ENCODE measurements at places on chromosomes 7 and 10. TPM values are rescaled to one million over a fixed set of nuclear protein-coding genes. Genes with fewer than 3 reads are reported as not detected.
A peak's percentile ranks its signal among the peaks of the same experiment; 100 is the strongest.

GSTO1 gene
- 127 TPM for total RNA-seq

GRM8 gene
- 2.2 TPM for total RNA-seq

FXYD4 gene
- not detected for total RNA-seq

ANKRD2 gene
- 0.36 TPM for total RNA-seq

GPR15LG gene
- not detected for total RNA-seq

CDC14C gene
- 0.17 TPM for total RNA-seq

ERLIN1 gene
- 26.4 TPM for total RNA-seq

IFIT5 gene
- 42.9 TPM for total RNA-seq

HABP2 gene
- not detected for total RNA-seq

DNA sequence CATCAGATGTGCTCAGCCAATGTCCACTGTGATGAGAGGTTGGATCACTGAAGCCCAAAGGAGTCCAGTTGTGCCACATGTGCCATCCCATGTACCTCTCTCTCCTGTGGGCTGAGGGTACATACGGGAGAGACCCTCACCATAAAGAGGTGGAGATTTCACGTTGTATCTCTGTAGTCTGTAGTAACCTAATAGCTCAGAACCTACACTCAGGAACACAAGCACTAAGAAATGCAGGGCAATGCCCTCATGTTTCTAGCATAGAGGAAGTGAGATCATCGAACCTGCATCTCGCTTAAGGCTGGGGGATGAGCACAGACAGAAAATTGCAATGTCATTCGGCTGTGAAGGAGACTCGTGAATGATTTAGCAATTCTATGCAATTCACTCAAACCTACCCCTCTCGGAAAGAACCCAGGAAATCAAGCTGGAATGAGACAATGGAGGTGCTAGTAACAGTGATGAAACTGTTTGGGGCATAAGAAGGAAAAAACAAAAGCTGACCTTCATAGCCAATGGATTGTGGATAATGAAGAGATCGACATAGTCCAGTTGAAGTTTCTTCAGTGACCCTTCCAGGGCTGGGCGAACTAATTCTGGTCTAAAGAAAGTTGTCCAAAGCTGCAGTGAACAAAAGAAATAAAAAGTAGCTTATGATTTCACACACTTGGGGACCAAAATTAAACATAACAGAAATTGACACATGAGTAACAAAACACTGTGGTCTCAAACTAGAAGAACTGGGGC is 80.3 kb upstream of the UCN3 start:
- peak; percentile 43 for DNase-seq

GRCh38 chr10:25849988-25850387 is 84.0 kb upstream of the MYO3A start:
- peak; percentile 24 for DNase-seq

DNA sequence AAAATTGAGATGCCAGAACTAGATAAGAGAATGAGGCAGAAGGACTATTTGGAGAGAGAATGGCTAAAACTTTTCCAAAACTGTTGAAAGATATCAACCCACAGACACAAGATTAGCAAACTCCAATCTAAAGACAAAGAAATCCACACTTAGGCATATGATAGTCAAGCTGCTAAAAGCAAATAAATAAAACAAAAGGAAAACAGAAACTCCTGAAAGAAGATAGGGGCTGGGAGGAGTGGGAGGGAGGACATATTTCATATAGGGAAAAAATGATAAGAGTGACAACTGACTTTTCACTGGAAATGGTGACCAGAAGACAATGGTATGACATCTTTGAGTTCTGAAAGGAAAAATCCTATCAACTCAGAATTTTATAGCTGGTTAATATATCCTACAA is 105.4 kb upstream of the ADO start:
- no peak for DNase-seq

- no peak for DNase-seq
Measured at GRCh38 chr7:28779954-28780353, 178.2 kb downstream of the TRIL start.

DNA sequence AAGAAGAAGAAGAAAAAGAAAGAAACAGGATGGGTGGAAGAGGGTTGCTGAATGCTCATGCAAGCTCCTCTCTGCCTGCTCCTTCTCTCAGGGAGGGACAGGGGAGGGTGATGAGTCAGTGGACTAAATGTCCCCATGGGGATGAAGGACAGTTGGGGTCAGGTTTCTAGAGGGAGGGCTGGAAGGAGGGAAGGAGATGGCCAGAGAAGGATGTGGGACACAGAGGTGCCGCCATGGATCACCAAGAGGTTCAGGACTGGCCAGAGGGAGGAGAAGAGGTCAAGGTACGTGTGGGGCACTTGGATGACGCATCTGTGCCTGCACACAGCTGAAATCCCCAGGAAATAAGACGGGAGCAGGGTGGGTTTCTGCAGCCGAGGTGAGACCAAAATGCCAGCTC is 88.9 kb upstream of the GTF2I start:
- DNase-seq: no peak

DNA sequence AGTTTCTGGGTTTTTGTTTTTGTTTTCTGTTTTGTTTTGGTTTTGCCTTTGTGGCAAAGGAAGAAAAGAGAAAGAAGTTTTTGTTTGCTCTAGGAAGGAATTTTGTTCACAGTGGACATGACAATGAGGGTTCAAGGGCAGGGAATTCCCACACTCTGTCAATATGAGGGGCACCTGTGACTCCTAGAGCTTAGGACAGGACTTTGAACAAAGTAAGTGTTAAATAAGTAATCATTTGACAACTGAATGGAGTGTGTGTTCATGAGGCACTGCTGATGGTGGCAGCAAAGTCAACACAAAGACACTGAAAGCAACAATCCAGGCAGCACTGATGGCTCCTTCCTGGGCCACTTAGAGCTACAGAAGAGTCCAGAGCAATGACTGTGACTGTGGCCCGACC is 1381.1 kb upstream of the LRRTM3 start:
- no peak for DNase-seq

- peak; percentile 65 for DNase-seq
Measured at GRCh38 chr10:24723788-24724380, at the start of gene ARHGAP21. Gene ARHGAP21, minus strand, starts transcription at chr10:24723887. Its CDS starts 1,988 bp downstream, at chr10:24721899.

- no peak for DNase-seq
Measured at GRCh38 chr10:16992611-16993119, 136.9 kb downstream of the CUBN start.

DNA sequence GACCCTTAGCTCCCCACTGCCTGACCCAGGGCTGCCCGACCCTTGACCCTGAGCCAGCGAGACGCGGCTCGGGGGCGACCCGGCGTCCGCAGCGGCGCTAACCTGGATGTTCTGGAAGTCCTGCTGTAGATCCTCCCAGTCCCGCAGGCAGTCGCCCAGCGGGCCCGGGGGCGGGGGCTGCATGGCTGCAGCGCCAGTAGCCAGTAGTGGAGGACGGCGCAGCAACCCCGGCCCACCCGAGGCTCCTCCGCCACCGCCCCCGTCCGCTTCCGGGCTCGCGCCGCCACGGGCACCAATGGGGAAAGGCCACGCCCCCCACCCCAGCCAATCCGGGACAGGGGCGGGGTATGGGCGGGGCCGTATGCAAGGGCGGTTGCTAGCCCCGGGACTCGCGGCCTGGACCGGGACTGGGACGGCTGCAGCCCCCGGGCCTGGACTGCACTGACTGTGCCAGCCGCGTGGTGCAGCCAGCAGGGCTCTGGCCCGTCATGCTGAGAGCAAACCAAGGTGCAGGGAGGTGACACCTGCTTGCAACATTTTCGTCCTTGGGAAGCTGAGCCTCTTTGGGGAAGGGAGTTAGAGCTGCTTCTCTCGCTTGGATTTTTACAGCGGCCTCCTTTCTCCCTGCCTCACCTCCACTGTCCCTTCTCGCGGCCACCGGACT is at the start of gene TMEM120A:
TMEM120A (minus strand) TSS at position 208 of the 664 bp plus-strand sequence; CDS start at position 183, 25 bp downstream.
- peak; percentile 77 for DNase-seq

GRCh38 chr7:90192876-90193750 is 18.4 kb upstream of the STEAP2 start:
- peak; percentile 30 for DNase-seq

- DNase-seq: no peak
Measured at GRCh38 chr10:78414380-78414779, 380.7 kb downstream of the RPS24 start.

DNA sequence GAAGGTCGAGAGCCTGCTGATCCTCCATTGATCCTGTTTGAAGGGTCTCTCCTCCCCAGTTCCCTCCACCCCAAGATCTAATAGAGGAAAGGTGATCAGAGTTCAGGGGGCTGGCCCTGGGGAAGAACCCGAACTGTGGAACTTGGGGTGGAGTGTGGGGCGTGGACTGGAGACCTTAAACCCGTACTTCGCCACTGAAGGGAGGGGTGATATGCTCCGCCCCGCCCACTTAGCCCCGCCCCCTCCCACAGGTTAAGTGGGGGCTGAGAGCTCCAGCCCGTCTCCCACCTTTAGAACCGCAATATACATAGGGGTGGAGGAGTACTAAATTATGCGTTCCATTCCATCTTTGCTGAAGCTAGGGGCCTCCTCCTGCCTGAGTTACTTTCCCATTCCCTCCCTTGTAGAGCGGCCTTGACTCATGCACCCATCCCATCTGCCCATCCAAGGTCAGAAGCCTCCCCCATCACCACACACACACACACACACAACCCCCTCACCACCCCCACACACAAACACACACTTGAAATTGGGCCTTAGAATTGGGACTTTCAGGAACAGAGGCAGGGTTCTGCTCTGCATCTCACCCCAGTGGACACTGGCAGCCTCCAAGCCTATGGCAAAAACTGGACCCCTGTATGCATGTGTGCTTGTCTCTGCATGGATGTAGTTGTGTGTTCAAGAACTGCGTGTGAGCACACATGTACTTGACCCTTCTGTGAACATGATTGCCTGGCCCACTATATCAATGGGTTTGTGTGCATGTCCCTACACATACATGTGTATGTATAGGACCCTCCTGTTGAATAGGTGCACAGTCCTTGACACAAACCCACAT is 991 bp downstream of the SEMA4G start:
- DNase-seq: no peak

- peak; percentile 2 for DNase-seq
Measured at GRCh38 chr10:61197057-61197456, 253.1 kb upstream of the RHOBTB1 start.

DNA sequence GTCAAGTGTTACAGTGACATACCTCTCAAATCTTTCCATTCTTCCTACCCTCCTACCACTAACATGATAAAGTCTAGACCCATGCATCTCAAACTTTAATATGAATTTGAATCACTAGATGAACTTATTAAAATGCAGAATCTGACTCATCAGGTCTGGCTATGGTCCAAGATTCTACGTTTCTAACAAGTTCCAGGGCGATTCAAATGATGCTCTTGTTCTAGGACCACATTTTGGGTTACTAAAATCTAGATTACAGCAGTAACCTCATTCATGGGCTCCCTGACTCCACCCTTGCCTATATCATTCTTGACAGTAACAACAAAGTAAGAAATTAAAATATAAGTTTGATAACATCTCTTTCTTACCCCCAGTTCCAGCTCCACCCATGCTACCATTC is 124.8 kb upstream of the LSM8 start:
- no peak for DNase-seq

- no peak for DNase-seq
Measured at GRCh38 chr10:85557077-85557476, 809.5 kb downstream of the GRID1 start.

GRCh38 chr7:333393-333764 is 43.4 kb downstream of the FOXL3 start:
- no peak for DNase-seq

DNA sequence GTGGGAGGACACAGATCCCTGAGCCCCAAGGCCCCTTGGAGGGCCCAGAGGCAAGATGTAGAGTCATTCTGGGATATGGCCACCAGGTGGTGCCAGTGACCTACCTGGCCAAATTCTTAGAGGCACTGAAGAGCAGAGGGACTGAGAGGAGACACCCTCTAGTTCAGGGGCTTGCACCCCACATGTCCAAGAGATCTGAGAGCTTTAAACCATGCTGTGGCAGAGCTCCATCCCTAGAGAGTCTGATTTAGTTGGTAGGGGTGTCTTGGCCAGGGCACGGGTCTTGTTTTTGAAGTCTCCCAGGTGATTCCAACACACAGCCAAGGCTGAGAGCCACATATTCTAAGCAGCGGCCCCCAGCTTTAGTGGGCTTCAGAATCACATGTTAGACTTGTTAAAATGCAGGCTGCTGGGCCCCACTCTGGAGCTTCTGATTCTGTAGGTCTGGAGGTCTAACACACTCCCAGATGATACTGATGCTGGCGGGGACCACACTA is 52.5 kb downstream of the PRF1 start:
- peak; percentile 34 for DNase-seq

GRCh38 chr10:70981936-70982335 is 93.6 kb upstream of the PCBD1 start:
- no peak for DNase-seq

DNA sequence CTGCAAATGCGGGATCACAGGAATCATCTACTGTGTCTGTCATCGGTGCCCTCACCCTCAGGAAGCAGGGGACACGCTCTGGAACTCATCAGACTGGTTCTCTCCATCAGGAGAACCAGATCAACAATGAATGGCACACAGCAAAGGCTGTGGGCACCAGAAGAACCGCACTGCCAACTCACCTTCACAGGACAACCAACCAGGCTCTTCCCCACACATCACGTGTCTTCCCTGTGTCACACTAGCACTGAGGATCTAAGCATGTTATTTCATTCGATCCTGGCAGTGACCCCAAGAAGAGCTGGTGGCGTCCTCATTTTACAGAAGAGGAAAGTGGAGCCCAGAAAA is 106.1 kb downstream of the TNS3 start:
- DNase-seq: no peak

- DNase-seq: no peak
Measured at GRCh38 chr10:5806745-5807144, 6.5 kb downstream of the GDI2 start.

- DNase-seq: no peak
Measured at GRCh38 chr10:66162560-66163143, 763.2 kb upstream of the LRRTM3 start.

DNA sequence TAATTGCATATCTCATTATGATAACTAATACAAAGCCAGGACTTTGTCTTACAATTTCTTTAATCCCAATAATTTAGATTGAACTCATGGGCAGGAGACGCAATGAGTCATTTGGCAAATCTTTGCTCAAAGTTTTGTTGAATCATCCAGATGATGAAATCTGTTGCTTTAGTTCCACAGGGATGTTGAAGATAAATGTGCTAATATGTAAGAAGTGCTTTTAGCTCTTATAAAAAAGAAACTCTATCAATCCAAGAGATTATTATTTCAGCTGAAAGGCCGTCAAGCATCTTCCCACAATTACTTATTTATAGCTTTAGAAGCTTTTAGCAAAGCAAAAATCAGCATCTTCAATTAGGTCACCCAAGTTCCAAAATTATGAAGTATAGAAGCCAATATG is 36.8 kb upstream of the ANK3 start:
- peak; percentile 96 for DNase-seq

DNA sequence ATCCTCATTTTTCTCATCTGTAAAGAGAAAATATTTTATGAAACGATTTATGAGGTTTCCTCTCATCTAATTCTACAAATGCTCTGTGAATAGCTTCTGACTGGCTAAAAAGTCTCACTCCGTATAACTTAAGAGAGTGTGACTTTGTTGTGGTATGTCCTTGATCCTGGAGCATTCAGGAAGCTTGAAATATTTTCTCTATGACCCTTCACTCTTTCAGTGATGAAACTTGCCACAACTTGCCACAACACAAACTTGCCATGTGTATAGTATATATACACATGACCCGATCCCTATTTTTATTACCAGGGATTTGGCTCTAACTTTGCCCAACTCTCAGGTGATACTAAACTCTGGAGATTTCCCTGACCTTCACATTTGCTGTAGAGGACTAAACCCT is 74.1 kb downstream of the TES start:
- no peak for DNase-seq

- peak; percentile 90 for DNase-seq
Measured at GRCh38 chr7:155166673-155167370, 96.7 kb downstream of the HTR5A start.

Measured in astrocyte (in vitro differentiated cells and primary cell).